Stimulated activated CD8-positive, alpha-beta memory T cell treated with anti-CD3 and anti-CD28 coated beads, Interleukin-7, amount 100 ng/mL, for 1 hour (primary cell): ENCODE measurements at places on chromosomes 7 and 10.

DNA sequence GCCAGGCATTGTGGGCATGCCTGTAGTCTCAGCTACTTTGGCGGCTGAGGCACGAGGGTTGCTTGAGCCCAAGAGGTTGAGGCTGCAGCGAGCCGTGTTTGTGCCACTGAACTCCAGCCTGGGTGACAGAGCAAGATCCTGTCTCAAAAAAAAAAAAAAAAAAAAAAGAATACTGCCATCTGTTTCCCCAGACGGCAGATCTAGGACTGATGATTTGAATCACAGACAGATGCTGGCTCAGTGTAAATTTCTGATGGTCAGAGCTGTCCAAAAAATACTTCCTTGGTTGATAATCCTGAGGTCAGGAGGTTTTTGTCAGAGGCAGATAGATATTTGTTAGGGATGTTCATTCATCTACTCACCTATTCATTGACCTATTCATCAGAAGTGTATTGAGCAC, 130.7 kb downstream of the REEP3 start:
- no peak for DNase-seq

DNA sequence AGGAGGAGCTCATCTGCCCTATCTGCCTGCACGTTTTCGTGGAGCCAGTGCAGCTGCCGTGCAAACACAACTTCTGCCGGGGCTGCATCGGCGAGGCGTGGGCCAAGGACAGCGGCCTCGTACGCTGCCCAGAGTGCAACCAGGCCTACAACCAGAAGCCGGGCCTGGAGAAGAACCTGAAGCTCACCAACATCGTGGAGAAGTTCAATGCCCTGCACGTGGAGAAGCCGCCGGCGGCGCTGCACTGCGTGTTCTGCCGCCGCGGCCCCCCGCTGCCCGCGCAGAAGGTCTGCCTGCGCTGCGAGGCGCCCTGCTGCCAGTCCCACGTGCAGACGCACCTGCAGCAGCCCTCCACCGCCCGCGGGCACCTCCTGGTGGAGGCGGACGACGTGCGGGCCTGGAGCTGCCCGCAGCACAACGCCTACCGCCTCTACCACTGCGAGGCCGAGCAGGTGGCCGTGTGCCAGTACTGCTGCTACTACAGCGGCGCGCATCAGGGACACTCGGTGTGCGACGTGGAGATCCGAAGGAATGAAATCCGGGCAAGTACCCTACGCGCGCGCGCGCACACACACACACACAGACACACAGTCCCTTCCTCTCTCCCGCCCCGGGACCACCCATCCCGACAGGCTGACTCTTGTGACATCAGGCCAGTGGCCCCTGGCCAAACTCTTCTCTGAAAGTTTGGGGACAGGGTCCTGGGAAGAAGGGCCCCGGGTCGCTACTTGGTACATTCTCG, 538 bp downstream of the TRIM8 start:
- DNase-seq = peak; percentile 57

GRCh38 chr7:47148536-47149207, 433.2 kb downstream of the TNS3 start:
- DNase-seq = no peak

GRCh38 chr10:84296091-84296981, 32.1 kb upstream of the CCSER2 start:
- DNase-seq = no peak

GRCh38 chr10:34721208-34721840, 93.8 kb downstream of the PARD3 start:
- DNase-seq = no peak

DNA sequence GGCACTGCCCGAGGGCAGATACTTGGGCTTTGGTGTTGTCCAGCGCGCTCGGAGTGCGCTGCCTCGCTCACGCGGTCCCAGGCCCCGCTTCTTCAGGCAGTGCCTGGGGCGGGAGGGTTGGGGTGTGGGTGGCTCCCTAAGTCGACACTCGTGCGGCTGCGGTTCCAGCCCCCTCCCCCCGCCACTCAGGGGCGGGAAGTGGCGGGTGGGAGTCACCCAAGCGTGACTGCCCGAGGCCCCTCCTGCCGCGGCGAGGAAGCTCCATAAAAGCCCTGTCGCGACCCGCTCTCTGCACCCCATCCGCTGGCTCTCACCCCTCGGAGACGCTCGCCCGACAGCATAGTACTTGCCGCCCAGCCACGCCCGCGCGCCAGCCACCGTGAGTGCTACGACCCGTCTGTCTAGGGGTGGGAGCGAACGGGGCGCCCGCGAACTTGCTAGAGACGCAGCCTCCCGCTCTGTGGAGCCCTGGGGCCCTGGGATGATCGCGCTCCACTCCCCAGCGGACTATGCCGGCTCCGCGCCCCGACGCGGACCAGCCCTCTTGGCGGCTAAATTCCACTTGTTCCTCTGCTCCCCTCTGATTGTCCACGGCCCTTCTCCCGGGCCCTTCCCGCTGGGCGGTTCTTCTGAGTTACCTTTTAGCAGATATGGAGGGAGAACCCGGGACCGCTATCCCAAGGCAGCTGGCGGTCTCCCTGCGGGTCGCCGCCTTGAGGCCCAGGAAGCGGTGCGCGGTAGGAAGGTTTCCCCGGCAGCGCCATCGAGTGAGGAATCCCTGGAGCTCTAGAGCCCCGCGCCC, at the start of gene NPY:
TSS of gene NPY (plus strand) at position 294 of the 802 bp plus-strand sequence. CDS start 1,051 bp downstream, outside the sequence.
- DNase-seq = no peak

DNA sequence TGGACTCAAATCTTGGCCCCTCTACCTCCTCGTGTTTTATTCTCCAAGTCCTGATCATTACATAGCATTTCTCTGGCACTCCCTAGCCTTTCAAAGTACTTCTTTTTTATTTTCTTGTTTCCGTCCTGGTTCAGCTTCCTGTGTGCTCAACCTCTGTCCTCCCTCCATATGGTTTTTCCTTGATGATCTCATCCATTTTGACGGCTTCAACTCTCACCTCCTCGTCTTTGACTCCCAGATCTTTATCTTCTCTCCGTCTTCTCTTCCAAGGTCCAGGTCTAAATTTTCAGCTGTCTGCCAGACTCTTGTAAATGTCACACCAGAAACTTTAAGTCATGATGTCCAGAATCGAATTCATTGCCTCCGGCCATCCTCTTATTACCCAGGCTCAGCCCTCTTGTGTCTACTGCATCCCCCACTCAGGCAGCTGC, 23.3 kb upstream of the GFRA1 start:
- DNase-seq = no peak

GRCh38 chr7:80934321-80934720, 15.5 kb upstream of the SEMA3C start:
- DNase-seq = no peak

GRCh38 chr7:6579446-6579845, 2.2 kb downstream of the ZDHHC4 start:
- DNase-seq = no peak

DNA sequence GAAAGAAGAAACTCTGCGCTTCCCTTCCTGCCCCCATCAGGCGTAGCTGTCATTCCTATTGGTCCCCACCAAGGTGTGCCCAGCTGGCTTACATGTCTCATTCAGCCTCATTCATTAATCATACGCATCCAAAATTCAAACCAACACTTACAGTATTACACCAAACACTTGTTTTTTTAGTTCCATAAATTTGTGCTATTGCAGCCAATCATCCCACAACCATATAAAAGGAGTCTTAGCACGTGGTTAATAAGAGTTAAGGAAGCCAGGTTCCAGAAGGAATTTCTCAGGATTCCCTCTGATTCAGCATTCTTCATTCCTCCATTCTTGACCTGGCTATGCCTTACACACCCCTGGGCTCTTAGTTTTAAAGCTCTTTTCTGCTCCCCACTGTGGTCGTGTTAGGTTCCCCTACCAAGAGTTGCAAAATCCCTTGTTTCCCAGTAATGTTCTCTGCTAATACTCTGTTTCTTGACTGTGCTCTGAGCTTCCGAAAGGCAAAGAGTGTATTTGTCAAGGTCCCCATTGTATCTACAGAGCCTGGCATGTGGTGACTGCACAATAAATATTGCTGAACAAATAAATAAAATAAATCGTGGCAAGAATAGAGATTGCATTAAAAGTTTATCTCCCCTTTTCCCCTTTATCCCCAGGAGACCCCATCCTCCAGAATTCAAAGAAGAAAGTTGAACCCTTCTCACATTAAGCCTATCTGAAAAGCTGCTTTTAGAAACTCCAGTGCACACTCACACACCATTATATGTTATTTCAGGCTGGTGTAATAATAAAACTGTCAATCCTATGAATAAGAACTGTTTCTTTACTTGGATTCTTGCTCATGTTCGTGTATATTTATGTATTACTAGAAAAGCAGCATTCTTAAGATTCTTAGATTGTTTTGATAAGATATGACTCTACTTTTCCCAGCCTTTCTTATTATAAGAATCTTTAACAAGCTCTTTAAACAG, 514.4 kb downstream of the INHBA start:
- no peak for DNase-seq

GRCh38 chr10:101624526-101625102, 36.5 kb downstream of the DPCD start:
- DNase-seq = no peak

DNA sequence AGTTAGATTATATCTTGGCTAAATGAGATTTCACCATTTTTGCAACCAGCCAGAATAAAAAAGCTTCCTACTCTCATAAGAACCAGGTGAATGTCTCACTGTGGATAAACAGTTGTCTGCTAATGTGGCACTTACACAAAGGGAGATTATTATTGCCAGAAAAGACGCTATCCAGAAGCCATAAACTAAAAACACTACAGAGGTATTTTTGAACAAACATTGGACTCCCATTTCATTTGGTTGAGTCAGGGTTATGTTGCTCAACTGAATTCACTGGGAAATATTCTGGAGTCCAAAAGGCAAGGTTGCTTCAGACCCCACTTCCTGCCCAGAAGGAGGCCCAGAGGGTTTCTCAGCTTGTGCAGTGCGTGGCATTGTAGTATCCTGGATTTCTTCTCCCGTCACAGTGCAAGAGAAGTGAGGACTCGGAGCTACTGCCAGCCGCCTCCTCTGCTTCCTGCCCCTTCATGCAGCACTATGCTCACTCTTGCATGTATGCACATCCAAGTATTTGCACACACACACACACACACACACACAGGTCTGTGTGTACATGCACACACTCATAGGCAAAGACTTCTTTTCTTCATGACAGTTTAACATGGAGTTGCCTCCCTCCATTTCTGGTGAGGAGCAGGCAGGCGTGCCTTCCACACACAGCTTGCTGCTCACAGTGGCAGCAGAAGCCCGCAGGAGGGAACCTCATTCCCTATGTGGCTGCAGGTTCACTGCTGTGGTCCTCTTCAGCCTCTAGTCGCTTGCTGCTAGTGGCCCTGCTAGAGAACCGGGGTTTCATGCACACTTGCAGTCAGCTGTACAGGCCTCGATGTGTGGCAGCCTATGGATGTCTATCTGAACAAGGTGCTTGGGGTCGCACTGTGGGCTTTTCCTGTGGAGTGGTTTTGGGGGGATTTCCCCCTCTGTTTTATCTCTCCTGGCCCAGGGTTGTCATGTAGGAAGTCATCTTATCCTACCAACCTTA, 10.1 kb downstream of the DENND10 start:
- DNase-seq = no peak

- no peak for DNase-seq
These were observed 22.2 kb downstream of the LIPK start for GRCh38 chr10:88728107-88728763.

- DNase-seq = no peak
These were observed 28.4 kb downstream of the RASGEF1A start for GRCh38 chr10:43238462-43238861.

GRCh38 chr10:59019603-59020002, 156.8 kb upstream of the PHYHIPL start:
- DNase-seq = no peak

DNA sequence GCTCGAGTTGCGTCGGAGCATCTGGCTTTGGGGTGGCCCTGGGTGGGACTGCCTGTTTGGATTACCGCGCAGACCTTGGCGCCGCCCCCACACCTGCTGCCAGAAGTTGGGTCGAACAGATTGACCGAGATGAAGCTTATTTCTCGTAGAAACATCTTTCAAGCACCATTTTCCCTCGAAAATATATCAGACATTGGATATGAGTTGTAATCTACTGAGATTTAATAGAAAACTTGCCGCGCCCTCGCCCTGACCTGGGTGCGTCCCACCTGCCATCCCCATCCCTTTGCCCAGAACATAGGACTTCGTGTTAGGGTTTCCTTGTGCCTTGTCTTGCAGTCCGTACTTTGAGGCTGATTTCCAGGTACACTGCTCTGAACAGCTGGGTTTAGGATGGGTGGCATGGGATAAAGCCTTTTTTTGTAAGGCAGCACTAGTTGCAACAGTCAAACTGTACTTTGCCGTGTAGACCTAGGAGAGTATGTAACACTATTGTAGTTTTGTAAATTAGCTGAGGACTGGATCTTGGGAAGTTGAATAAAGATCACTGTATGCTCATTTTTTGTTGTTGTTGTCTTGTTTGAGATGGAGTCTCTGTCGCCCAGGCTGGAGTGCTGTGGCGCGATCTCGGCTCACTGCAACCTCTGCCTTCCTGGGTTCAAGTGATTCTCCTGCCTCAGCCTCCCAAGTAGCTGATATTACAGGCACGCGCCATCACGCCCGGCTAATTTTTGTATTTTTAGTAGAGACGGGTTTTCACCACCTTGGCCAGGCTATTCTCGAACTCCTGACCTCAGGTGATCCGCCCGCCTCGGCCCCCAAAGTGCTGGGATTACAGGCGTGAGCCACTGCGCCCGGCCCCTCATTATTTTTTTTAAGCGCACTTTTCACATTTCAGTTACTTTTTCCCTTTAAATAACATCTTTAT, 978 bp downstream of the OGDH start:
- DNase-seq = no peak

- no peak for DNase-seq
These were observed 79.8 kb downstream of the ARHGAP22 start for GRCh38 chr10:48525113-48525512.

GRCh38 chr10:4569151-4569550, 256.9 kb upstream of the AKR1E2 start:
- no peak for DNase-seq

DNA sequence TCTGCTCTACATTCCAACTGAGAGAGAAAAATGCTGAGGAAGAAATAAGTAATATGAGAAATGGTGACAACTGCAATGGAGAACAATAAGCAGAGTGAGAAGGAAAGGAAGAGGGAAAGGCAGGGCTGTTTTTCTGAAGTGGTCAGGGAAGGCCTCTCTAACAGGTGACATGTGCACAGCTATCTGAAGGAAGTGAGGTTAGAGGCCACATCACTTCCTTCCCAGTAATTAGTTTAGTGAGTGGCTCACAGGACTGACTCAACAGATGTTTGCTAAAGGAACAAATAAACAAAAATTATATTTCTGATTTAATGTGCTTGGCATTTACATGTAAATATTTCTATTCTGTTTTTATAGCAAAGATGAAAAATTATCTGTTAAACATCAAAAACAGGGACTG, 77.9 kb downstream of the ARHGAP21 start:
- no peak for DNase-seq

DNA sequence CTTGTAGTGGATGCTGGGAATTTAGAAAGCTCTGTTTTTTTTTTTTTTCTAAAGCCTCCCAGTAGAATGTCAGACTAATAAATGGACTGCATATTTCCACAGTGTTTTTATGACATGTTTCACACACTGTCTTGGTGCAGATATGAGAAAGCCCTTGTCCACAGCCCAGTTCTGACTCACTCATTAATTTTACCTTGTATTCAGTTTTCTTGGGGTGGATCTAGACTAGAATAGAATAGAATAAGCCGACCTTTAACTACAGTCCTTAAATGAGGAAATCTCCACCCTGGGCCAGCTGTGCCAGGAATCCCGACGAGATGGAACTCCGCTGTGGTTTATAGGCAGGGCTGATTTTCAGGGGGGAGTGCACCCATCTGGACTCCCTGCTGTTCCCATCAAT, 274.7 kb downstream of the NRG3 start:
- no peak for DNase-seq

- DNase-seq = no peak
These were observed 135.4 kb upstream of the FZD1 start for GRCh38 chr7:91128683-91129348.
